ENCODE measurements at places on chromosomes 7 and 10. TPM values are rescaled to one million over a fixed set of nuclear protein-coding genes. Genes with fewer than 3 reads are reported as not detected.

DNA sequence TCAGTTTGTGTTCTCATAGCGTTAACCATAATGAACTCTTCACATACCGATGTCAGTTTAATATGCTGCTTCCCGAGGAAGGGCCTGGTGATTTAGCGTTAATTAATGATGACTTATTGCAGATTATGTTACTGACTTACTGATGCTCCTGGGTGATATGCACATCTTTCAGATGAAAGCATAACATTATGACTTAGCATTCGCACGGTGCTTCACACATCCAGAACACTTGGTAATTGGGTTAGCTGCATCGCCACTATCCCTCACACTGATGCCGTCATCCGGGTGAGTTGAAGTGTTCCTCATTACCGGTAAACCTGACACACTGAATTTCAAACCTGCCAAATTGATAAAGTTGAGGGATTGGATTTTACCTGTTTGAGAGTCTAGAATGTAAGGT lies 239.0 kb upstream of the PODXL start:
- no peak for DNase-seq
- peaks cover 78% of the 10 kb centered on the region for H3K27me3 ChIP-seq
- H3K36me3 ChIP-seq: no peaks in the 10 kb centered on the region
- H3K4me3 ChIP-seq: no peak overlapping the region
- no peaks in the 10 kb centered on the region for H3K4me1 ChIP-seq

DNA sequence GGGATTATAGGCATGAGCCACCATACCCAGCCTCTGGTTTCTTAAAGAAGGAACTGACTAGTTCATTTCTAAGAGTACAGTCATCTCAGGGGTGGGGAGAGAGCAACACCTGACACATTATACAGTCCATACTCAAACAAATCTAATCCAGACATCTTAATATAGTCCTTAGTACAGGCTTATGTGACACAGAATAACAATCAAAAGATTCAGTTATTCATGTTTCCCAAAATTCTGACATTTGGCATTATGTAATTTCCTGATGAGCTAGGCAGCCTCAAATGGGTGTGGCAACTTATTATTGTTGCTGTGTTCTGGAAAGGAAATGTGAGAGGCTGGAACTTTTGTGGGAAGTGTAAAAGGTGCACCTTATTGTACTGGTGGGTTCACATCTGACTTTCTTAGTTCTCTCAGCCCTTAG lies 116.3 kb downstream of the WDFY4 start:
- H3K27ac ChIP-seq: no peak overlapping the region
- H3K4me3 ChIP-seq: no peak overlapping the region
- no peaks in the 10 kb centered on the region for H3K36me3 ChIP-seq
- no peak for DNase-seq

- no peaks in the 10 kb centered on the region for H3K4me1 ChIP-seq
- H3K27me3 ChIP-seq: no peaks in the 10 kb centered on the region
- H3K4me3 ChIP-seq: no peak overlapping the region
- no peaks in the 10 kb centered on the region for H3K36me3 ChIP-seq
These were observed 122.5 kb downstream of the MGMT start for GRCh38 chr10:129589546-129589945.

GRCh38 chr7:2577914-2578680 lies 19.3 kb downstream of the IQCE start:
- peaks cover 20% of the 10 kb centered on the region for H3K4me1 ChIP-seq
- peaks cover 86% of the 10 kb centered on the region for H3K36me3 ChIP-seq
- no peaks in the 10 kb centered on the region for H3K27me3 ChIP-seq
- DNase-seq: no peak

GRCh38 chr10:36499693-36500092 lies 625.7 kb upstream of the ANKRD30A start:
- H3K4me3 ChIP-seq: no peak overlapping the region
- no peaks in the 10 kb centered on the region for H3K4me1 ChIP-seq
- no peaks in the 10 kb centered on the region for H3K36me3 ChIP-seq
- no peak for DNase-seq
- no peak overlapping the region for H3K27ac ChIP-seq

- peaks cover 61% of the 10 kb centered on the region for H3K4me1 ChIP-seq
- peak overlapping the region; percentile 42 for H3K27ac ChIP-seq
- no peaks in the 10 kb centered on the region for H3K27me3 ChIP-seq
- H3K4me3 ChIP-seq: peak overlapping the region; percentile 4
These were observed 88.0 kb downstream of the TMEM178B start for GRCh38 chr7:141161550-141162535.

GRCh38 chr7:113179313-113179712 lies 61.0 kb upstream of the SMIM30 start:
- peak; percentile 26 for DNase-seq
- no peaks in the 10 kb centered on the region for H3K27me3 ChIP-seq
- no peaks in the 10 kb centered on the region for H3K36me3 ChIP-seq
- H3K4me1 ChIP-seq: peaks cover 40% of the 10 kb centered on the region
- no peak overlapping the region for H3K27ac ChIP-seq

DNA sequence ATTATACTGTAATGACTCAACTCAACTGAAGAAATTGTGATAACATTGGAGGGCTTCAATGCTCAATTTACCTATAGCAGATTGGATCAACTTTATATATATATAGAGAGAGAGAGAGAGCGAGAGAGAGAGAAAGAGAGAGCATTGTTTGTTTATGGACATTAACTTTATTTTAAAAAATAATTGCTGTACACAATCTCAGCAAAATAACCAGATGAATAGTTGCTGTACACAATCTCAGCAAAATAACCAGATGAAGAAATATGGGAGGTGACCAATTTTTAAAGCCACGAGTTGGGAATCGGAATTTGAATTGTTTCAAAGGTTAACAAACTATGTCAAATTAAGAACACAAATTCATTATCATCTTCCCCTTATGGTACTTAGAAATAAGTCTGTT lies 319.9 kb downstream of the NXPH1 start:
- H3K27me3 ChIP-seq: no peaks in the 10 kb centered on the region
- H3K4me3 ChIP-seq: no peak overlapping the region
- H3K27ac ChIP-seq: no peak overlapping the region
- no peak for DNase-seq
- no peaks in the 10 kb centered on the region for H3K36me3 ChIP-seq

DNA sequence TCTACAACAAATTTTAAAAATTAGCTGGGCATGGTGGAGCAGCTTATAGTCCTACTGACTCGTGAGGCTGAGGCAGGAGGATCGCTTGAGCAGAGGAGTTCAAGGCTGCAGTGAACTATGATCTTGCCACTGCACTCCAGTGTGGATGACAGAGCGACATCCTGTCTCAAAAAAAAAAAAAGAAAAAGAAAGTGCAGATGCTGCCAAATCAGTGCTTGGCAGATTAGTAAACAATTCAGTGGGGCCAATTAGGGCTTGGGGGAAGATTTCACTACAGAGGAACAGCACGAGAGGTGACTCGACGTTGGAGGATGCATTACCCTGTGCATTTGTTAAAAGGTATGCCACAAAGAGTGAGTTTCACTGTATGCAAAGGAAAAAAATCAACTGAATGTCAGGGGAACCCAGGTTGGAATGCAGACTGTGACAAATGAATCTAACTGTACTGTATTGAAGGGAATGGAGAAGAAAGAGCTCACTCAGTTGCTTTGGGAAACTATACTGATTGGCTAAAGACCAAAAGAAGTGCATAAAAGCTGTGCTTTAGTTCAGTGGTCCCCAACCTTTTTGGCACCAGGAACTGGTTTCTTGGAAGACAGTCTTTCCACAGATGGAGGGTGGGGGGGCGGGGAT lies 31.6 kb downstream of the GARIN1A start:
- no peaks in the 10 kb centered on the region for H3K36me3 ChIP-seq
- H3K27me3 ChIP-seq: peaks cover 2% of the 10 kb centered on the region
- peaks cover 14% of the 10 kb centered on the region for H3K4me1 ChIP-seq
- H3K27ac ChIP-seq: no peak overlapping the region
- no peak for DNase-seq

NCOA4 gene
- total RNA-seq: 81.9 TPM

ORAI2 gene
- 11.4 TPM for total RNA-seq

NOLC1 gene
- 93.3 TPM for total RNA-seq

Data from Calu3 (cell line).